ENCODE measurements at places on chromosomes 6 and 20.

GRCh38 chr20:36385503-36385902 lies 79.4 kb downstream of the DLGAP4 start:
- no peak for DNase-seq

GRCh38 chr6:72417759-72418158 lies 204.1 kb upstream of the KCNQ5 start:
- DNase-seq, result no peak

DNA sequence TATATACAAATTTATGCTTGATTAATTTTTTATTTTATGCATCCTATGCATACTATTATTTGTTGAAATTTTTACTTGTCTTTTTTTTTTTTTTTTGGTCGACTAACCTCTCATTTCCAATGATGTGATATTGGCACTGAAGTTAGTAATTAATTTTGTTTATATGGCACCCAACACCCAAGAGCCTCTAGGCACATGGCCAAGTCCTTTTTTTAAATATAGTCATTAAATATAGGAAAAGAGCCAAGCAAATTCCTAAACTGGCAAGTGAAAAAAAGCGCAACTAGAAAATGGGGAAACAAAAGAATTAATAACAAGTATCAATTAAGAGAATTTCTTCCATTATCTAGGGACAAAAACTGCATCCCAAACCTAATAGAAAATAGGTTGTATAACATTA lies 85.5 kb upstream of the HS3ST5 start:
- no peak for DNase-seq

DNA sequence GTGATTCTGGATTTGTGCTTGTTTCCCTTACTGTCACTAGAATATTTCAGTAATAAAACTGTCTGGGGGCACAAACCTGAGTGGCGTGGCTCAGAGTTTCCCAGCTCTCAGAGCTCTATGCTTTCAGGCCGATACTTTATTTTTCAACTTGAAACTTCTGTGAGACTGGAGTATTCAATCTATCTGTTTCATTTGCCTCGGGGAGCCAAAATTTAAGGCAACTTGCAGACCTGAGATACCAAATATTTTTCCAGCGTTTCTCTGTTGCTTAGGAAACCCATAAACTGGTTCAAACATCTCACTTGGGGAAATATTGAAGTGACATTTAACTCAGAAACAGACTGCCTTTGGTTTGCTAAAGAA lies 74.7 kb downstream of the SOBP start:
- no peak for DNase-seq

DNA sequence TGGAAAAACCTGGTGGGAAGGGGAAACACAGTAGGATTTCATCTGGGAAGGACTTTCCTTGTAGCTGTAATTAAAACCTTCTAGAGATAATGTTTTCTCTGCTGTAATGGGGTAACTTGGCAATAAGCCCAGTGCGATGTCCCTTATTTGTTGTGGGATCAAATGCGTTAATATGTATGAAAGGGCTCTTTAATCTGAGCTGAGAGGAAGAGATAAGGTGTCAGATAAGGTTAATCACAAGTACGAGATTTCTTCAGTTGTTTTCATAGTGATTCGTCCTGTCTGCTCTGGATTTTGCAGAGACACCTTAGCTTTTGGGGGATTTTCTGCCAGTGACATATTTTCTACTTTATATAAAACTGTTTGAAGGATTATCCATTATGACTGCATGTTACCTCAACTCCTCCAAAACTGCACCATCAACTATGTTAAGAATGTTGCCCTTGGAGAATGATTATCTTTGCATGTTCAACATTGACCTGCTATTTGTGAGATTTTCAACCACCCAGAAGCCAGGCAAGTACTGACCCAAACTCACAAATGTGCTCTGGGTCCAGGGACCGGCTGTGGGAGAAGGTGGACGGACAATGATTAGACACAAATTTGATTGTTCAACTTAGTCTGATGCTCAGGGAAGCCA lies 21.2 kb upstream of the ELOVL5 start:
- no peak for DNase-seq

- no peak for DNase-seq
These were observed 170.4 kb downstream of the HTR1B start for GRCh38 chr6:77292564-77293546.

DNA sequence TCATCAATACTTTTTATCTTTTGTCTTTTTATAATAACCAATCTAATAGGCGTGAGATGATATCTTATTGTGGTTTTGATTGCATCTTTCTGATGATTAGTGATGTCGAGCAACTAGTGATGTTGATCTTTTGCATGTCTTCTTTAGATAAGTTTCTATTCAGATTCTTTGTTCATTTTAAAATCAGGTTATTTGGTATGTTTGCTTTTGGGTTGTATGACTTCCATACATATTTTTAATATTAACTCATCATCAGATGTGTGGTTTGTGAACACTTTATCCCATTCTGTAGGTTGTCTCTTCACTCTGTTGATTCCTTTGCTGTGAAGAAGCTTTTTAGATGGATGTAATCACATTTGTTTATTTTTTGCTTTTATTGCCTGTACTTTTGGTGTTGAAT lies 295.8 kb downstream of the BCKDHB start:
- DNase-seq, result no peak

DNA sequence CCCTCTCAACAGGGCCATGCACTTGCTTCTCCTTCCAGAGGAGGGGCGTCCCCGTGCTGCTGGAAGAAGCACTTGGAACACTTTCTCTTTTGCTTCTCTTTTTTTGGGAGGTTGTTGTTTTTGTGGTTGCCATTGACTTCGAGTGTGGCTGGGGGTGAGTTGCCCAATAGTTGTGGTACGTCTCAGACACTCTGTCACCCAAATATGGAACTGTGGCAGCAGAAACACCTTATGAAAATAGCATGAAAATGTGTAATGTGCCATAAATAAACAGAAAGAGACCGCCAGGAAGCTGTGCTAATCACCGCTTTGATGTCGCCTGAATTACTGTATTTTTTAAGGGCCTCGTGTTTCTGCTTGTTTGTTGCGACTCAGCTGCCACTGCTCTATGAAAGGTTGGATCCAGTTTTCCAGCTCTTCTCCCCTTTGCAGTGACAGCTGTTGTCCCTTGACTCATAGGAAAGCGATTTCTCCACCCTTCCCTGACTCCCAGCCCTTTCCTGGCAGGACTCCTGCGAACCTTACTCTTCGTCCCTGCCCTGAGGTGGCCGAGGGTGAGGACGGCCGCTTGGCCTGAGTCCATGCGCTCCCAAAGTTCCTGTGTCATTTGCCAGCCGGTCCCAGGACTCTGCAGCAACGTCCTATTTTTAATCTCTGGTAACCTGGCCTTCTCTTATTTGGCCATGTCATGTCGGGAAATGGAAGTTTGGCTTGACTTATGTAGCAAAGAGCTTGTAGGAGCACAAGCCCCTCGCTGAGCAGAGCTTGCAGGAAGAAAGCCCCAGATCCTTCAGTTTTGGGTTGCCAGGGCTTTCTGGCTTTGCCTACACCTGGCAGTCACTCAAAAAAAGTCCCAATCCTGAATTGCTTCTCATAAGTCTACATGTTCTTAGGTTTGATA lies 694.6 kb downstream of the QKI start:
- no peak for DNase-seq

GRCh38 chr6:1825926-1826325 lies 216.2 kb downstream of the FOXC1 start:
- no peak for DNase-seq

GRCh38 chr20:60224914-60225313 lies 266.7 kb downstream of the CDH26 start:
- peak; percentile 34 for DNase-seq

- DNase-seq, result no peak
These were observed 89.4 kb upstream of the EZR start for GRCh38 chr6:158908606-158909005.
